NCI-H345 (cell line): ENCODE measurements at places on chromosomes 4 and X.
A peak's percentile ranks its signal among the peaks of the same experiment; 100 is the strongest.

DNA sequence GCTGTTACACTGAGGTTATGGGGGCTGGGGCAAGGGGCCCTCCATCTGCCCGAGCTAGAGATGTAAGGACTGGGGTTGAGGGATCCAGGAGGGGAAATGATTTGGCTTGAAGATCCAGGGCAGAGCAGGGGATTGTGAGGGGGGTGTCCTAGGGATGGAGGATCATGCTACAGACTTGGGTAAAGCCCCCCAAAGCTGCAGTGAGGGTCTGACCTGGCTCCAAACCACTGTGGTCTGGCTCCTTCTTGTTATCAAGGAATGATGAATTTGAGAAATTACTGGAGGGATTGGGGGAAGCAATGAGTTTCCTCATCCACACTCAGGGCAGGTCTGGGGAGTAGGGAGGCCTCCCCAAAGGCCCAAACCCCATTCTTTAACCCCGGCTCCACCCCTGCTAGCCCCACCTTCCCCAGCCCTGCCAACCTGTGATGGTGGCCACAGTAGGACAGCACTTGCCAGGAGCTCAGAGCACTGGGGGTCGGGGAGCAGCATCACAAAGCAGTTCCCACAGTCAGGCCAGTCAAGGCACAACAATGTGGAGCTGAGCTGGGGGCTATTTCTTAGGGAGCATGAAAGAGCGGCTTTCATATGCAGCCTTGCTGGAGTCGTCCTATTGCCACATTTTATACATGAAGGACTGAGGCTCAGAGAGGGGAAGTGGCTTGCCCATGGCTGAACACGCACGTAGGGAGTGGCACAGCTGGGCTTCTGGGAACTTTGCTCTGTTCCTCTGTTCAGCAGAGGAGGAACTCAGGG, 165.5 kb downstream of the EFNB1 start:
- DNase-seq: no peak

- DNase-seq: no peak
These were observed 25.4 kb downstream of the SEC31A start for GRCh38 chr4:82865592-82865991.

DNA sequence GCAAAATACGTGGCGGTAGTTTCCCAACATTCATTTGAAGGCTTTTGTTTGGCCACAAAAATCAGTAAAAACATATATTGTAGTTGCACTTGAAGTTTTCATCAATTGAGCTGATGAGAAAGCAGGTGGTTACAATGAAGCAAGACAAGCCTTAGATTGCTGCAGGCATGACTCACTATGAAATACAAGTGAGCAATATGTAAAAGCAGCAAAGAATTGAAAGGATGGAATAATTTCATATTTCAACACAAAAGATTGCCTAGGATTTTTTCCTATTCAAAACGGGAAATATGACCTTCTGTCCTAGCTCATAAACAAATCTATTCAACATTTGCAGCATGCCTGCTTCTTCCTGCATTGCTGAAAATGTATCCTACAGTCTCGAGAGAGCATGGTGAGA, 190.9 kb upstream of the BANK1 start:
- no peak for DNase-seq

GRCh38 chr4:72527038-72527646, 41.9 kb downstream of the ADAMTS3 start:
- DNase-seq: no peak

DNA sequence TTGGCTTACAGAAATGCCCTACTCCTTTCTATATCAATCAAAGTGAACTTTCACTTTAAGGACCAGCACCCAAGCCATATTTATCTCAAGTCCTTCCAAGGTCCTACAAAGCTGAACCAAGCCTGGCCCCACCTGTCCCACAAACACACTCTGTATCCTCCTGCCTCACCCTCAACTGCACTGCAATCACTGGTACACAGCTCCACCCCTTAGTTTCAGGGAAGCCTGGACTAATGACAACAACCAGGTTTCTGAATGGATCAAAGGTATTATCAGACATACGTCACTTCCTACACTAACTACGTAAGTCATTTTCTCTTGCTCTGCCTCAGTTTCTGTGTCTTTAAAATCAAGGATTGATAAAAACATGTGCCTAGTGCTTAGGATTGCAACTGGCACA, 205.6 kb upstream of the HS3ST1 start:
- DNase-seq: no peak

- DNase-seq: peak; percentile 38
These were observed 3.5 kb downstream of the EPGN start for GRCh38 chr4:74311696-74312313.

DNA sequence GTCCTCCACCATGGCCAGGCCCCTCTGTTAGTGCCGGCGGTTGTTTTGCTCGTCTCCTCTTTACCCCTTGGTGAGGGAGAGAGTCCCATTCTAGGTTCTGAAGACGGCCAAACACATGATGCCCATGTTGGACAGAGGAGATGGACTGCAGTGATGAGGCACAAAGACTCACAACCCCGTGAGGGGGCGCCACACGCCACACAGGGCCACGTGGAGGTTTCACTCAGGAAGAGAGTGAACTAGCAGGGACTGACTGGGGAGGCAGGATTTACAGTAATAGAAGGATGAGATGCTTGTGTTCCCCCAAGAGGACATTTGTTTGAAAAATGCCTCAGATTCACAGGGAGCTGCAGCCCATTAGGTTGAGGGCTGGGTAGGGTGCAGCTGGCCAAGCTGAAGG, 655.3 kb upstream of the FRG1 start:
- no peak for DNase-seq

DNA sequence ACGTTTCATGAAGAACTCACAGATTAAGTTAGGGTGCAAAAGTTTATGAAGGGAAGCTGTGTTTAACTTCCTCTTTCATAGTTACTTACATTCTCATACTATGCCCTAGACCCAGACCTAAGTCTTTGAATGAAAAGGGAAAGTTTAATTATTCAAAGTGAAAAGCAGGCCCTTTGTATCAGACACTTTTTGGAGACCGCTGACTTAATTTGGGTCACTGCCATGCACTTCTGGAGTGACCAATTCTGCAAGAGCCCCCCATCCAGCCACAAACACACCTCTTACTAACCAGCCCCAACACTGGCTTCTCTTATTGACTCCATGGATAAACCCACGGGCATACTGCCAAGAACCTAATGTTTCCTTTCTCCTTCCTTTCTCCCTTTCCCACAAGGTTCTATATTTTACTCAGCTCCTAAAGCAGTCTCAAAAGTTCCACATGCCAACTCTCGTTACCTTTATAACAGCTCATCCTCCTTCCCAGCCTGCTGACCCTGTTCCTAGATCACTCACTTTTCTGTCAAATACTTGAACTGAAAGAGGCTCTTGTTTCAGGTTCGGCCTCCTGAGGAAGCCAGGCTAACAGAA, 34.5 kb downstream of the ABCE1 start:
- DNase-seq: no peak

DNA sequence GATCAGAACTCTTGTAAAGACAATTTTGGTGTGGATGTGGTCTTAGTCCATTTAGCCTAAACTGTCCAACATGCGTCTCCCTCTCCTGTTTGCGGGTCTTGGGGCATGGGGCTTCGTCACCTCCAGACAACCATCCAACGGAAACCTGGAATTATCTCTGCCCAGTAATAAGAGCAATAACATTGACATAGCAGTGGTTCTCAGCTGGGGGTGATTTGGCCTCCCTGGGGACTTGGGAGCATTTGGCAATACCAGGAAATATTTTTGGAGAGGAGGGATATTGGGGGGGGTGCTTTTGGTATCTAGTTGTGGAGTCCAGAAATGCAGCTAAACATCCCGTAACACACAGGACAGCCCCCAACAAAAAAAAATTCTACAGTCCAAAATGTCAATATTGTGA, 47.2 kb downstream of the SEL1L3 start:
- no peak for DNase-seq

GRCh38 chr4:31114816-31115215, 394.6 kb downstream of the PCDH7 start:
- no peak for DNase-seq

DNA sequence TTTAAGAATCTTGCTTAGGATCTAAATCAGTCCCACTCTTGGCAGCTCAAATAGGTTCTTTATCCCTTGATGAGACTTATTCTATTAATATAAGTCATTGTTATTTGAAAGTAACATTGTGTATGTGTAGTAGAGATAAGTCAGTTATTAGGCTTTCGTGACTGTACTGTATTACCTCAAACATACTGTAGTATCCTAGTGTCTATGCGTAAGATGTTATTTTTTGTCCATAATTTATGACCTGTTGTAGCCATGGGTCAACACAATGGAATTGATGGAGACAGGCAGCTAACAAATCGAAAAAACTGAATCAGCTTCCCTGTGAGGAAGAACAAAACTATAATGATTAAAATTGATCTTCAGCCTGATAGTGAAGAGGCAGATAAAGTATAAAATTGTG, 41.8 kb downstream of the CLCN3 start:
- no peak for DNase-seq

DNA sequence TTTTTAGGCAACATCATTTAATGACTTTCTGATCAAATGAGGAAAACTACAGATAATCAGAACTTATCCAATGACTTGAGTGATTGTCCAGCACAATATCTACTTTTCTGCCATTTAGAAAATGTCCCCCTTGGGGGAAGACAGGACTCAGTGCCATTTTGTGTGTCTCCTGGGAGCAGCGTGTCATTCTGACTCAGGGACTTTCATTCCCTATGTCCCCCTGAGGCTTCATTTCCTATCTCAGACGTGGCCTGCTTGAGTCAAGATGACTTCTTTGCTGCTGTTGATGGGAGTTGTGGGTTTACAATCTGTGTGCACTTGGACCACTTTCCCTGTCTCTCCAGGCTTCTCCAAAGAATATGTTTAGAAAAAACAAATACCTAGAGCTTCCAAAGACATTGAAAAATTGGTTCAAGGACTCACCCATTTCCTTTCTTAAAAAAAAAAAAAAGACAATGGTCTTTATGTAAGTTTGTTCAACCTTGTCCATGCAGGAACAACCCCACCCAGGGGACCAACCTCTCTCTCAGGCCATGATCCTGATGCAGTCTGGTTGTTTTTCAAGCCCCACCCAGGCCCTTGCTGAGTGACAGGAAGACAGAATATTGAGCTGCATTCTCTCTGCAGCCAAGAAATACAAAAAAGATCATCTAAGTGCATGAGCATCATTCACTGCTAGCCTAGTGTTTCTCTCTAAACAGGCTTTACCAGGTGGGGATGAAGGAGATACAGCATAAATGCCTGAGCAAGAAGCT, 34.3 kb upstream of the TMEM154 start:
- no peak for DNase-seq

- no peak for DNase-seq
These were observed 22.0 kb downstream of the PPEF2 start for GRCh38 chr4:75880278-75880677.
